Activated naive CD8-positive, alpha-beta T cell treated with anti-CD3 and anti-CD28 coated beads for 36 hours (primary cell): ENCODE measurements at places on chromosomes 5 and 9. TPM values are rescaled to one million over a fixed set of nuclear protein-coding genes. Genes with fewer than 3 reads are reported as not detected.

GRCh38 chr5:91283899-91284298 lies 99.2 kb downstream of the ARRDC3 start:
- no peak for DNase-seq

- no peak for DNase-seq
These were observed 730 bp downstream of the WWC1 start for GRCh38 chr5:168291964-168292785.

The ROPN1L gene
- not detected for total RNA-seq

GRCh38 chr5:78555870-78556269 lies 92.7 kb downstream of the LHFPL2 start:
- no peak for DNase-seq

GRCh38 chr5:95784514-95785302 lies 37.8 kb downstream of the GLRX start:
- no peak for DNase-seq

DNA sequence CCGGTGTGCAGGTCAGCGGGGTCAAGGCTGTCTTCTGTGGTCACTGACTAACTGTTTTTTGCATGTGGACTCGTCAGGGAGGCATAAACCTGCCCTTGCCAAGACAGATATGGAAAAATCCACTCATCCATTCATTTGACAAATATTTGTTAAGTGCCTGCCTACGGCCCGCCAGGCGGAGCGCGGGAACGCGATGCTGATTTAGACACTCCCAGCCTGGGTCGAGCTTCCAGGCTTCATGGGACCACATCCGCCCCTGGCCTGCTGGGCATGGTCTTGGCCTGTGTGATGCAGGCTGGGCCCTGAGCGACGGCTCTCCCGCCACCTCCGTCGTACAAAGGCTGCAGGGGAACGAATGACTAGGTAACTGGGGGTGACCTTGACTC lies 18.1 kb downstream of the MYMK start:
- DNase-seq: no peak

DNA sequence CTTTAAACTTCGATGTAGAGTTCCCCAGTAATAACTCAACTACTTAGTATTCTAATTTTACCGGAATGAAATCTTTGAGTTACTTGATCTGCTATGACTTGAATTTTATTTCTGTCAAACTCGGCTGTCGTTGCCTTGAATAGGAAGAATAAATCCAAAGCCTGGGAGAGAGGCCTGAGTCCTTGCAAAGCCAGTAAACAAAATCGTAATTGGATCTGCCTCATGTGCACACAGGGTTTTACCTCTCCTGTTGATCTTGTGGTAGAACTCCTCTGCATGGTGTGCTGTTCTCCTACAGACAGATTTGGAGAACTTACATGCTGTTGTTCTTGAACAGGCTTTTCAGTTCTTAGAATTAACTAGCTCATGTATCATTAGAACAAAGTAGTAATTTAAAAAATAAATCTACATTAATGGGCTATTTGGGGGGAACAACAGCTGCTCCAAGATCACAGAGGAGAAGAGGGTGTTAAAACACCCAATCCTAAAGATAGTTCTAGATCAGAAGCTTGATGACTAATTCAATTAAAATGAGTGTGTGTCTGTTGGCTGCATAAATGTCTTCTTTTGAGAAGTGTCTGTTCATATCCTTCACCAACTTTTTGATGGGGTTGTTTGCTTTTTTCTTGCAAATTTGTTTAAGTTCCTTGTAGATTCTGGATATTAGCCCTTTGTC lies 28.9 kb downstream of the HSPB3 start:
- DNase-seq: no peak

The AGXT2 gene
- not detected for total RNA-seq

- no peak for DNase-seq
These were observed 169.9 kb downstream of the NNT start for GRCh38 chr5:43772764-43773477.

The CATSPER3 gene
- 0.39 TPM for total RNA-seq

- no peak for DNase-seq
These were observed 65.0 kb downstream of the DOCK8 start for GRCh38 chr9:279674-280073.

DNA sequence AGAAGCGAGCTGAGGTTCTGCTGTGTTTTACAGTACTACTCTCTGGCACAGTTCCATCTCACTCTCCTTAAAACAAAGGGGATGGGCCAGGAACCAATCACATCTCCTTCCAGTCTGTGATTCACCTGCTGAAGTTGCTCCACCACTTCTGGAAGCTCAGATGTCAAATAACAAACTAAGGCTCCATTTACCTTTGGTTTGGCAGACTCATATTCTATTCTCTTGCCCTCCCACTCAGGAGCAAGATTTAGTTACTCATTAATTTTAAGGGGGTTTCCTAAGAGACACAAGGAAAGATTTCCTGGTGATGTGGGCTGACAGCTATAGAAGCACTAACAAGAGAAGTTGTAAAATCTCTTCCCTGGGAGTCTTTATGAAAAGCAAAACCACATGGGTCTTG lies 37.8 kb upstream of the KIF2A start:
- DNase-seq: no peak

GRCh38 chr5:367358-368130 lies 46.0 kb downstream of the AHRR start:
- no peak for DNase-seq

DNA sequence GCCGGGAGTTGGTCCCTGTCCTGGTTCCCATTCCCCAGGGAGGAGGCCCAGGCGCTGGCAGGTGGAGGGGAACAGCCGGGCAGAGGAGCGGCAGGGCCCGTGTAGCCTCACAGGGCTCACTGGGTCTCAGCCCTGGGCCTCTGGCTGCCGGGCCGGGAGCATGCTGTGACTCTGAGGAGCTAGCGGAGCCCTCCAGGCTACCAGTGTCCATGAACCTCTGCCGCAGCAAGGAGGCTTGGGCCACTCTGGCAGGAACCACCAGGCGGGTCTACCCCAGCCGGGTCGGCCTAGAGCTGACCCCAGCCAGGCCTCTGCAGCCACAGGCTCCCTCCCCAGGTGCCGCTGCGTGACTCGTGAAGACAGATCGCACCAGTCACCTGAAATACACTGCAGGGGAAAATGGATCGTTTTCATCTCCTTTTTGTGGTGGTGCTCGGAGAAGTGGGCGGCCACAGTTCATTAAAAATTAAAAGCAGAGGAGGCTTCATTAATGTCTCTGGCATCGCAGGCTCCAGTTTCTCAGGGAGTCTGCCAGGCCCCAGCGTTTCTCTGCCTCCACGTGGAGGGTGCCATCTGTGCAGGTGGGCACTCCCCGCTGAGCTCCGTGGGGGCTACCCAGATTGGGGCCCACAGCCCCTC lies 43.8 kb downstream of the KCNT1 start:
- DNase-seq: no peak

- no peak for DNase-seq
These were observed 36.2 kb downstream of the TNFSF15 start for GRCh38 chr9:114769624-114770023.

The DMRT2 gene
- total RNA-seq: not detected

DNA sequence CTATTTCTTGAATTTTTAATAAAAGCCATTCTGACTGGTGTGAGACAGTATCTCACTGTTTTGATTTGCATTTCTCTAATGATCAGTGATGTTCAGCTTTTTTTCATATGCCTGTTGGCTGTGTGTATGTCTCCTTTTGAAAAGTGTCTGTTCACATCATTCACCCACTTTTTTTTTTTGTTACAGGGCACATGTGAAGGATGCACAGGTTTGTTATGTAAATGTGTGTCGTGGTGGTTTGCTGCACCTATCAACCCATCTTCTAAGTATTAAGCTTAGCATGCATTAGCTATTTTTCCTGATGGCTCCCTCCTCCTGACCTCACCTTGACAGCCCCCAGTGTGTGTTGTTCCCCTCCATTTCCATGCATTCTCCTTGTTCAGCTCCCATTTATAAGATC lies 39.3 kb upstream of the IFNE start:
- no peak for DNase-seq

DNA sequence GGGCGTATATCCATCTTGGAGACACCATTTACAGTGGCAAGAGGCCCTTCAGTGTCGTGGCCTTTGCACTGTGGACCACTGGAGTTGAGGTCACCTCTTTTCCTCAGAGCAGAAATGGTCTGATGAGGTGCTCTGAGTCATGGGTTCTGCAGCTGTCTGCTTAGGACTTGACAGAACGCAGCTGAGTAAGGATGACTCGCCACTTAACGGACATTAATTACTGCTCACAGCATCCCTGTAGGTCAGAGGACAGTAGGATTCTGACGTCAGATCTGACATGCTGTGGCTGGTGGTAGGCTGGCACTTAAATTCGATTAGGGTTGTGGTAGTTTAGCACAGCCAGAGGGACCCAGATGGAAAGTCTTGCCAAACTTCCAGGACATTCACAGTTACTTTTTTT lies 479.4 kb downstream of the DMAC1 start:
- DNase-seq: no peak

The EXD3 gene
- total RNA-seq: 4.2 TPM

- no peak for DNase-seq
These were observed 86.4 kb downstream of the ADRB2 start for GRCh38 chr5:148912714-148913398.

DNA sequence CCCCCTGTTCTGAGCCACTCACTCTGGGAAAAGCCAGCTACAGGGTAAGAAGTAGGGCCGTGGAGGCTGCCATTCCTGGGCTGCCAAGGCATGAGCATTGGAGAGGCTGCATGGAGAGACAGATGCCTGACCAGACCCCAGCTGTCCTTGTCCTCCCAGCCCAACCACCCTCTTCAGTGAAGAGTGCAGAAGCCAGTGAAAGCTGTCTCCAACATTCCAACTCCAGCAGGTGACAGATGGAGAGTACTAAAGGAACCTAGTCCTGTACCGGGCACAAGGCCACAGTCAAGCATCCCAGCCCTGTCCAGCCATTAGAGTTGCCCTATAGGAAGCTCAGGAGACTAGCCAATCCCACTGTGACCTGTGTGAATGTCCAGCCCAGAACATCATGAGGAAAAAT lies 165.1 kb downstream of the DIRAS2 start:
- DNase-seq: no peak

DNA sequence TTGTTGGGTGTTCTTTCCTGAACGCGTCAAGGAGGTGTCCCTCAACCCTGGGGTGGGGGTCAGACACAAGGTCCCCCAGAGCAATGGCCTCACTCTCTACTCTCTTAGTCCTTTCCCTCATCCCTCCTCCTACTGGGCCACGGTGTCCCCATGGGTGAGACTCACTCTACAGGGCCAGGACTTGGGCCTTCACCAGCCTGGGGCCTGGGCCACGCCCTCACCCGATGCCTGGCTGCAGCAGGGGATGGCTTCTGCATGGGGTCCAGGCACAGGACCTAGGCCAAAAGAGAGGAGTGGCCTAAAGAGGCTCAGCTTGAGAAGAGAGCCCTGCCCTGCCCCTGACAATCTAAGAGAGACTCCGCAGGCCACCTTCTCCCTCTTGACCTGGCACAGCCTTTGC lies 5.8 kb downstream of the LCN12 start:
- no peak for DNase-seq

- DNase-seq: no peak
These were observed 67.6 kb downstream of the TLE4 start for GRCh38 chr9:79639354-79639753.

GRCh38 chr5:180648658-180649296 lies 623 bp downstream of the FLT4 start:
- peak; percentile 54 for DNase-seq

GRCh38 chr5:170219615-170220014 lies 13.2 kb upstream of the C5orf58 start:
- no peak for DNase-seq

- no peak for DNase-seq
These were observed 41.0 kb downstream of the FGD3 start for GRCh38 chr9:92988215-92988768.

DNA sequence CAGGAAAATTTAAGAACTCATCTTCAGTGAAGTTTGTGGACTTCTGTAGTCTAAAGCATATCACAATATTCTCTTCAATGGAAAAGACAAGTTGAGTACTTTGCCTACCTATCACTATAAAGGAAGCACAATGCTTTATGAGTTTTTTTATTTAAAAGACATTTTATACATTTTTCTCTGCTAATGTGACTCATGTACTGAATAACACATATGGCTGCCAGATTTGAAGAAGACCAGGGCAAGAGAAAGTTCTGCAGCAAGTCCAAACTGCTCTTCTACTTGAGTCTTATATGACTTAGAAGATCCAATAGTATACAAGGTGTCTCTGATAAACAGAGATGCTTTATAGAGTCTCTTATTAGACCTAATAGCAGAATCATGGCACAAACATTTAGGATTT lies 978.4 kb downstream of the TLE4 start:
- DNase-seq: no peak

The PCDHB7 gene
- total RNA-seq: not detected

GRCh38 chr5:73946919-73947602 lies 321.1 kb downstream of the ARHGEF28 start:
- DNase-seq: no peak

DNA sequence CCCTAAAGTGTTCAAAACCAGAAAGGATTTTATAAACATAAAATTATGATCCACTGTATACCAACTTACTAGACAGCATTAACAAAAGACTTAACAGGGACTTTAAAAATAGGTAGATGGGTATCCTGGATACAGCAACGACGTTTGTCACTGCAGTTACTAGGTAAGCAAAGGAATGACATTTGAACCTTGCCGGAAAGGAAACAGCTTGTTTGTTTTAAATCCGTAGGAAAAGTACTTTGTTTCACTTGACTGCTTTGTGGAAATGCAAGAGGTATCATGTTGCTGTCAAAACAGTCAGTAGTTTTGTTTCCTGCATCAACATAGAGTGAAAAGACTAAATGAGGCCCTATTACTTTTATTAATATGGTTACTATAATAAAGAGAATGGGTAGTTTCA lies 122.9 kb downstream of the CDC42SE2 start:
- no peak for DNase-seq

The ZER1 gene
- total RNA-seq: 13.7 TPM

DNA sequence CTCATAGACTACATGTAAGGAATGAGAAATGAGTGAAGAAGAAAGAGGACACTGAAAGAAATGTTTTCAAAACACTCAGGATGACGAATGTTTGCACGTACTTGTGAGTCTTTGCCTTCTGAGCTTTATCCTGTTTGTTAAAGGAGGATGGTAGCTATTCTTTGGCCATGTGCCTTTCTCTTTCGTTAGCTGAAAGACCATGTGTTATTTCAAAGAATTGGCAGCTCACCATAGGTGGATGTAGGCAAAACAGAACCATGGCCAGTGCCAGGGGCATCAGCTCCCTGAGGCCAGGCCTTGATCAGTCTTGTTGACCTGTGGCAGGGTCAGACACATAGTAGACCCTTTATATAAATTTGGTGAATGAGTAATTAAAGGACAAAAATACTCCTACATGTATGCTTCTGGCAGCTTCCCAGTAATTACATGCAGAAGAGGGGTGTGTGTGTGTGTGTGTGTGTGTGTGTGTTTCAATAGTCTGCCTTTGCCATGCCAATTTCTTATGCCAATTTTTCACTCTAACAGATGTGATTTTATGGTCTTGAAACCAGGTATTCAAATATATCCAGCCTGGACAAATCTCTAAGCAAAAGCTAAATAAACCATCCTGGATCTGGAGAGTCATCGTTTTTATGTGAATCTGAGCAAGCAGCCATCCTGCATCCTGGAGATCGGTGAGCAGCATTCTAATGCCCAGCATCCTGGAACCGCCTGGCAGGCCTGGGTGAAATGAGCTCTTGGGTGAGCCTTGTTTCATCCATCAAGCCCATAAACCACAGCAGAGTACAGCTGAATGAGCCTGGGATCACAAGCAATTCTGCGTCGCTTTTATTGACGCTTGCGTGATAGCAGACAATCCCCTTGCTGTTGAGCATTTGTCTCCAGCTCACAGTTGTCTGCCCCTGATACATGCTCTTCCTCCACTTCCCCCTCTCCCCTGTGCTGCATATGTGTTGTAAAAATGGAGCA lies 475.4 kb downstream of the MED10 start:
- no peak for DNase-seq
